T1000 (cell line): ENCODE measurements at places on chromosomes 13 and 19.

- DNase-seq = no peak
Measured at GRCh38 chr13:102846261-102847015, 606 bp downstream of the ERCC5 start.

DNA sequence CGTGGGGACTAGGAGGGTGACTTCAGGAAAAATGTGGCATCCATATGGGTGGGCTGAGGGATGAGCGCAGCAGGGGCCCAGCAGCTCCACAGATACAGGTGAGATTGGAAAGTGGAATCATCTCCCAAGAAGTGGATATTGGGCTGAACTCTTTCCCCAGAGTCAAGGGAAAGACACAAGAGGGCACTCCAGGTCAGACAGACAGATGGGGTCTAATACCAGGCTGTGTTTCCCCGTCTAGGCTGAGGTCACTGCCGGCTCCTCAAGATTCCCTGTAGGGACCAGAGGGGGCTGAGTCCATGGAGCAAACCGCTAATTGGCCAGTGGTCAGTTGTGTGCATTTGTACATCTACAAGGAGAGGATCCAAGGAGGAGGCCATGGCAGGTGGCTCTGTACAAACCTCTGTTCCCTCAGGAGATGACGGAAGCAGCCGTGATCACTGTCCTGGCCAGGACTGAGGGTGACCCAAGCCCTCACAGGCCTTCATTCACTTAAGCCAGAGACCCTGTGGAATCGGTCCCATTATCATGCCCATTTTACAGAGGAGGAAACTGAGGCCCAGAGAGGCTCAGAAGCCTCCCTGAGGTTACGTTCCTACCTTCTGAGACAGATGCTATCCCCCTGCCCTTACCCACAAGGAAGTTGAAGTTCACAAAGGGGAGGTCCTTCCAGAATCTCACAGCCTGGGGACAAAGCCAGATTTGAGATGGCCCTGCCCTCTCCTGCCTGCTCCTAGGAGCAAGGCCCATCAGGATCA, 14.9 kb upstream of the IGLON5 start:
- DNase-seq = no peak

GRCh38 chr19:16463991-16464575, 7.7 kb downstream of the EPS15L1 start:
- no peak for DNase-seq

GRCh38 chr13:80203496-80203895, 137.4 kb downstream of the SPRY2 start:
- no peak for DNase-seq

GRCh38 chr13:84191139-84191538, 308.9 kb upstream of the SLITRK1 start:
- no peak for DNase-seq

- DNase-seq = no peak
Measured at GRCh38 chr13:77412116-77412635, 85.3 kb upstream of the MYCBP2 start.

GRCh38 chr13:18944501-18945068, 237.0 kb downstream of the TUBA3C start:
- no peak for DNase-seq

DNA sequence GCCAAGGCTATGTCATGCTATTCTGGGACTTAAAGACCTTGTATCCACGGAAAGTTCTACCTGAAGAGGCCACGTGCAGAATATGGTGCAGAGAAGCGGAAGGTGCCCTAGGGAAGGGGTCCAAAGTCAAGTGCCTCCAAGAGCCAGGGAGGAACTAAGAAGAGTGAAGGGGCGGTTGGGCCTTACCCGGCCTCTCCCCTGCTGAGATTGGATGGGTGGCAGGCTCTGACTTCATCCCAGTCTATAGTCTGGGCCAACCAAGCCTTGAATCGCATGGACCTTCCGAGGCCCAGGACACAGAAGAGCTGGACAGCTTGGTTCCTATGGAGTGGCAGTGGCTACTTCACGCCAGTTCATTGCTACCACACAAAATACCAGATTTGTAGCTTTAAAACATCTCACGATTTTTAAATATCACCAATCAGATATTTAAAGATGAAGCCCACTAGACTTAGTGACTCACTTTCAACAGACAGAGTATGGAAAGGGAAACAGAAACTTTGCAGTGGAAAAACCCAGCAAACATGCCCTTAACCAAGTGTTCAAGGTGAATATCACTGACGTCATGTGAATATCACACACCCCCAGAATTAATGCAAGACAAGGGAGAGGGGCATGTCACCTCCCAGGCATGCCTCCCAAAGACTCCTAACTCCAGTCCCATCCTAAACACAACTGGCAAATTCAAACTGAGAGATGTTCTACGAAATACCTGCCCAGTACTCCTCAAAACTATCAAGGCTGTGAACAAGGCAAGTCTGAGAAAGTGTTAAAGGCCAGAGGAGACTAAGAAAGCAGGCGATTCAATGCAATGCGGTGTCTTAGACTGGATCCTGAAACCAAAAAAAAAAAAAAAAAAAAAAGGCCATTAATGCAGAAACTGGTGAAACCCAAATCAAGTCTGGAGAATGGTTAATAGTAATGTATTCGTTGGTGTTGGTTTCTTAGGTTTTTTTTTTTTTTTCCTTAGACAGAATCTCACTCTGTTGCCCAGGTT, 10.2 kb downstream of the C19orf12 start:
- no peak for DNase-seq

GRCh38 chr19:45352914-45353796, 12.6 kb downstream of the KLC3 start:
- no peak for DNase-seq

DNA sequence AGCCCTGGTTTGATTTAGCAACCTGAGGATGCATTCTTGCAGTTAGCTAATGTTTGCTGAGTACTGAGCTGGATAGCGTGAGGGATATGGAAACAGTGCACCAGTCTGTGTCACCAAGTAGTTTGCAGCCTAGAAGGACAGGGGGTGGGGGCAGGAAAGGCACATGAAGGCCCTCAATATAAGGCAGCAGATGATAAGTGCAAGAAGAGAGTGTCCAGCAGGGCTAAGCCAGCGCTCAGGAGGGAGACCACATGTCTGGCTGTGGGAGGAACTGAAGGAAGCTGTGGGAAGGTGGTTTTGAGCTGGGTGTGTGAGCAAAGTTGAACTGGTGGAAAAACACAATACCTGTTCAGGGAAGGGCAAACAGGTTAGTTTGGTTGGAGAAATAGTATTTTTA, 1.7 kb downstream of the CXCL17 start:
- no peak for DNase-seq

GRCh38 chr19:41994521-41994971, 516 bp upstream of the ATP1A3 start:
- DNase-seq = no peak

- no peak for DNase-seq
Measured at GRCh38 chr13:87851410-87851809, 180.2 kb downstream of the SLITRK5 start.

GRCh38 chr13:80274643-80275042, 66.3 kb downstream of the SPRY2 start:
- no peak for DNase-seq

GRCh38 chr13:46401432-46401831, 14.4 kb upstream of the RUBCNL start:
- DNase-seq = no peak

DNA sequence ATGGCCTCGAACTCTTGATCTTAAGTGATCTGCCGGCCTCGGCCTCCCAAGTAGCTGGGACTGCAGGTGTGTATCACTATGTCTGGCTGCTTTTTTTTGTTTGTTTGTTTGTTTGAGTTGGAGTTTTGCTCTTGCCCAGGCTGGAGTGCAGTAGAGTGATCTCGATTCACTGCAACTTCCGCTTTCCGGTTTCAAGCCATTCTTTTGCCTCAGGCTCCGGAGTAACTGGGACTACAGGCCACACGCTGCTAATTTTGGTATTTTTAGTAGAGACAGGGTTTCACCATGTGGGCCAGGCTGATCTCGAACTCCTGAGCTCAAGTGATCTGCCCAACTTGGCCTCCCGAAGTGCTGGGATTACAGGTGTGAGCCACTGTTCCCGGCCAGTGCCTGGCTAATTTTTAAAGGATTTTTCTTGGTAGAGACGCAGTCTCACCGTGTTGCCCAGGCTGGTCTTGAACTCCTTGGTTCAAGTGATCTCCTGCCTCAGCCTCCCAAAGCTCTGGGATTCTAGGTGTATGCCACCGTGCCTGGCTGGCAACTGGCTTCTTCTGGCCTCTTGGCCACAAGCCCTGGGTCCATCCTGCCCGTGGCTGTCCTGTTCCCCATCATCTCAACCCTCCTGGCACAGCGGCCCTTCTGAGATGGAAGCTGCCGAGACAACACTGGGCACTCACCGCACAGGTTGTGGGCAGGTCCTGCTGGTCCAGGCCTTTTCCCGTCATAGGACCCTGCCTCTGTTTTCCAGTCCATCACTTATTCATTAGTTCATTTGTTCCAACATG, 11.5 kb downstream of the TECR start:
- DNase-seq = no peak

DNA sequence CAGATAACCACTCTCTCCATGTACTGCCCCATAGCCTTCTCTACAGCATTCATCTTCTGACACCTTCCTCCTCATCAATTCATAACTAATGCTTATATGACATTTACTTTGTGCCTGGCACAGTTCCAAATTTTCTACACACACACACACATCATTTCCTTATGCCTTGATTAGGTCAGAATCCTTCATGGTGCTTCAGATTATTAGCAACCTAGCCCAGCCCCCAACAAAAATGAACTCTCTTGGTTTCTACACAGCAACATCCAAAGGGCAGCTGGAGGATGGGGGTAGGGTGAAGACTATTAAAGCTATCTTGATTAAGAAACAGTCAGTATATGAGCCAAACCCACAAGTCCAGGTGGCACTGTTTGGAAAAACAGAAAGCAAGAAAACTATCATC, 3.7 kb downstream of the RUBCNL start:
- no peak for DNase-seq

DNA sequence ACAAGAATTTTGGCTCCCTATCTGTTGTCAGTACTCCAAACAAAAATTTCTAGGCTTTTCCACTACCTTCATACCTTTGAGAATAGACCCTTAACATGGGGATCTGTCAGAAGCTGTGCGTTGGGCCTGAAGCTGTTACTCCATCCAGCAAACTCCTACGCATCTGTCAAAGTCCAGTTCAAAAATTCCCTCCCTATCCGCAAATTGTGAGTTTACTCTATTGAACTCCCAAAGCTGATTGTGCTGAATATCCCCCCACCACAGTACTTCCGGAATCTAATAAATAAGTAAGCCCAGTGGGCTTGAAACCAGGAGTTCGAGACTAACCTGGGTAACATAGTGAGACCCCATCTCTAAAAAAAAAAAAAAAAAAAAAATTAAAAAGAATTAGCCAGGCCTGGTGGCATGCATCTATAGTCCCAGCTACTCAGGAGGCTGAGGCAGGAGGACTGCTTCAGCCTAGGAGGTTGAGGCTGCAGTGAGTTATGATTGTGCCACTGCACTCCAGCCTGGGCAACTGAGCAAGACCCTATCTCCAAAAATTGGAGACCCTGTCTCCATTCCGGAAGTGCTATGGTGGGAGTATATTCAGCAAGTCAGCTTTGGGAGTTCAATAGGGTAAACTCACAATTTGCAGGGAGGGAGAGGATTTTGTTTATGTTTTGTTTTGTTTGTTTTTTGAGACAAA, 930 bp upstream of the FBN3 start:
- no peak for DNase-seq

DNA sequence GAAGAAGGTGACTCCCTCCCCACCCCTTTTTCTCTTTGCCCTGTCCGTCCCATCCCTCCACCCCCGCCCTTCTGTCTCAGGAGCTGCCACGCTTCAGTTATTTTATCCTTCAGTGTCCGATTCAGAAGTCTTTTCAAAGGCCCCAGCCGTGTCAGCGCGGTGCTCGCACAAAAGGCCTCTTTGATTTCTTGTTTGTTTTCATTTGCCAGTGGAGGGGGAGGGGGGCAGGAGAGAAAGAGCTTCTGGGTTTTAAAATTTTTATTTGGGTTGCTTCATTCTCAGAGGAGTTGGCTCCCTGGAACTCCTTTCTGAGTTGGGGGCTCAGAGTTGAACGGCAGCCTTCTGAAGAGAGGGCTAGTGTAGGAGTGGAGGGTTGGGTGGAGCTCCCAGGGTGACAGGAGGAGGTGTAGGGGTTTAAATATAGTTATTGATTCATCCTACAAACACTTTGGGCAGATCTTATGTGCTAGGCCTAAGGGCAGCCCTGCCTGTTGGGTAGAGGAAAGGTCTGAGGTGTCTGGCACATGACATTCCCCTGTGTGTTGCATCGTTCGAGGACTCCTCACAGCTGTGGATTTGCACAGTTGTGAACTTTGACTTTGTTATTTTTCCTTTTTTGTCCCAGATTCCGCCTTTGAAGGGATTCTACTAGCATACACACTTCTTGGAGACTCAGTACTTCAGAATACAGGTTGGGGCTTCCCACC, 36.8 kb downstream of the NFIX start:
- no peak for DNase-seq

DNA sequence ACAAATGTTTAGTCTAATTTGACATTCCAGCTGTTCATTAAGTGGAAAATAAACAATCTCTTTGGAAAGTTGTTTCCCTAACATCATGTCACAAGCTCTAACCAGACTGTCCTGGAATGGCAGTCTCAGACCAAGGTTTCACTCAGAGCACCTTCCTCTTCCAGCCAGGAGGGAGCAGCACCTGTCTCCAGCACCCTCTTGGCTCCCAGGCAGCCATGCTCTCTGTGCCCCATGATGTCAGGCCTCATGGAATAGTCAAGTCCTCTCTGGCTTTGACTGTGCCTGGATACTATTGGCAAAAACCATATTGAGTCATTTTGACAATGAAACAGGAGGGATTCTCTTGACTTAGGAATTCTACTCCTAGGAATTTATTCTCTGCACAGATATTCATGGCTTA, 171.4 kb downstream of the OXGR1 start:
- DNase-seq = no peak

- DNase-seq = no peak
Measured at GRCh38 chr13:33107361-33107760, 91.1 kb downstream of the KL start.

DNA sequence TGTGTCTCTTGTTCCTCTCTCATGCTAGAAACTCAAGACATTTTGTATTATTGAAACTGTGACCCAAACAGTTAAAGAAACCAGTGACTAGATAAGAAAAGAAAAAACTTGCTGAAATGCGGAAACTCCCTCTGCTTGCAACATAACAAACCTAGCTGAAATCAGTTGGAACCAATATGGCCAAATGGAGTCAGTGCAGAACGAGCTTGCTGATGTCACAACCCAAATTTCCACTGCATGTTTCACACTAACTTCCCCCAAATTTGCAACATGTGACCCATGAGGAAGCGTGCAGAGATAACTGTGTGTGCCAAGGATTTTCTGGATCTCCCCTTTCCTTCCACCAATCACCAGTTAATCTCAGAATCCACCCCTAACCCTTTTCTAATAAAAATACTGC, 208.0 kb downstream of the DLEU7 start:
- no peak for DNase-seq

DNA sequence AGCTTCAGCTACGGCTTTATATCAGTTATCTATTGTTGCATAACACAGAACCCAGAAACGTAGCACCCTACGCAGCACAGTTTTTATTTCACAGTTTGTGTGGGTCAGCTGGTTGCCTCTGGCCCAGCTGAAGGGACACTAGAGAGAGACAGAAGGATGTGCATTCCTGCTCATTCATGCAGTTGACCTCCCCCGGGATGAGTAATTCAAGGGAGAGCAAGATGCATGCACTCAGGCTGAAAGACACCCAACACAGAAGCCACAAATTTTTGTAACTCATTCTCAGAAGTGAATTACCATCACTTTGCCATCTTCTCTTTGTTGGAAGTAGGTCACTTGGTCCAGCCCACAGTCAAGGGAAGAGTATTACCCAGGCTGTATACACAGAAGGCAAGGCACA, 89.5 kb downstream of the EFNB2 start:
- DNase-seq = no peak

GRCh38 chr13:71213252-71213821, 653.7 kb downstream of the DACH1 start:
- DNase-seq = no peak

GRCh38 chr19:6664916-6665315, 5.0 kb downstream of the TNFSF14 start:
- DNase-seq = no peak
